MM.1S (cell line): ENCODE measurements at places on chromosomes 3 and 15.

DNA sequence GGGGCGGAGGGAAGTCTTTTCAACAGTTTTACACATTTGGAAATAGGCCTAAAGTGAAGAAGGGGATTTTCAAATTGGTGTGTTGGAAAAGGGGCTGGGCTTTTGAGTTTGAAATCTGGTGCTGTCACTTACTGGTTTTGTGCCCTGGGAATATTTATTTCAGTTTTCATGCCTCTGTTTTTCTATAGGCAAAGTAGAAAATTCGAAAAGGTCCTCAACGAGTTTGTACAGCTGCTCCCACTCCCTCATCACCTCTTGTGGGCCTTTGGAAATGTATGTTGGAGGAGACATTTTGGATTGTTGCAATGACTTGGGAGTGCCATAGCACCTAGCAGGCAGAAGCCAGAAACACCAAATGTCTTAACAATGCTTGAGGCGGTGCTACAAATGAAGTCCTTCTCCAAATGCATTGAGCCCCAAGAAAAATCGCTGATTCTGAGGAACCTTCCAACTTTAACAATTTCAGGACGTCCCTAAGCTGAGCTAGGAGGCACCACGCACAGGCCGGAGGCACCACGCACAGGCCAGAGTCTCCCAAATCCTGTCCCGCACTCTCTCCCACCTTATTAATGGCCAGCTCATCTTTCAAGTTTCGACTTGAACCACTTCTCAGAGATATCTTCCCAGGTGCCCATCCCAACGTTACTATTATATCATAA lies 639 bp upstream of the POLR2M start:
- no peak for DNase-seq

- DNase-seq = no peak
These were observed 3.2 kb upstream of the ANXA2 start for GRCh38 chr15:60400944-60401343.

DNA sequence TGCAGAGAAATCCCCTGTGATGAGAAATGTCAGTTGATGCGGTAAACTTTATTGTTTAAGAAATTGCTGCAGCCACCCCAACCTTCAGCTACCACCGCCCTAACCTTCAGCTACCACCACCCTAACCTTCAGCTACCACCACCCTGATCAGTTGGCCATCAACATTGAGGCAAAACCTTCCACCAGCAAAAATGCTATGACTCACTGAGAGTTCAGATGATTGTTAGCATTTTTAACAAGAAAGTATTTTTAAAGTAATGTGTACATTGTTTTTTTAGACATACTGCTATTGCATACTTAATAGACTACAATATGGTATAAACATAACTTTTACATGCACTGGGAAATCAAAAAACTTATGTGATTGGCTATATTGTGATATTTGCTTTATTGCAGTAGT lies 30.0 kb downstream of the U2SURP start:
- DNase-seq = no peak

- DNase-seq = no peak
These were observed 43.6 kb upstream of the RPL32 start for GRCh38 chr3:12884790-12885582.
